Fibroblast of gingiva (primary cell): ENCODE measurements at places on chromosomes 12 and 14.

GRCh38 chr12:54053751-54054741 is at the start of gene HOXC4:
Gene HOXC4 (plus strand): TSS chr12:54053835. CDS start chr12:54053923, 88 bp downstream.
- DNase-seq = no peak

- no peak for DNase-seq
Measured at GRCh38 chr14:31060253-31060875, 34.2 kb upstream of the STRN3 start.

GRCh38 chr14:95664066-95664465 is 22.2 kb upstream of the TCL1B start:
- DNase-seq = no peak

GRCh38 chr12:84585776-84586395 is 326.7 kb downstream of the SLC6A15 start:
- no peak for DNase-seq

DNA sequence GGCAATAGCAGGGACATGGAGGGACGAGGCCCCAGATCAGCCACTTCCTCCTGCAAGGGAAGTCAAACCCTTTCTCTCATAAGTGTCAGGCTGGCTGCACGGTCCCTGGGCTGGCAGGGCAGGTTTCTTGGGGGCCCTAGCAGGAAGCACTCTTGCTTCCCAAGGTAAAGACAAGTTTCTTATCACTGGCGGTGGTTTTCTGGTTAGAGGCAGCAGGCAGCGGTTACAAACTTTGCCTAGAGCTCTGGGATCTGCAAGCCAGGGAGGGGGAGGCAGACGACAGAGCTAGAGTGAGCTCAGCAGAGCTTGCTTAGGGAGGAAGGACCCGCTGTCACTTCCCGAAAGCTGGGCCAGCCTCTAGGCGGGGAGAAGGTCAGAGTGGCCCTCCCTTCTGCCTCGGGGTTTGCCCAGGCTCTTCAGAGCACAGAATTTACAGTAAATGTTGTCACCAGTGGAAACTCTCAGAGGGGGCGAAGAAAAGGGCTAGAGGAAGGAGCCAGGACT is 20.4 kb downstream of the BATF start:
- DNase-seq = peak; percentile 72

DNA sequence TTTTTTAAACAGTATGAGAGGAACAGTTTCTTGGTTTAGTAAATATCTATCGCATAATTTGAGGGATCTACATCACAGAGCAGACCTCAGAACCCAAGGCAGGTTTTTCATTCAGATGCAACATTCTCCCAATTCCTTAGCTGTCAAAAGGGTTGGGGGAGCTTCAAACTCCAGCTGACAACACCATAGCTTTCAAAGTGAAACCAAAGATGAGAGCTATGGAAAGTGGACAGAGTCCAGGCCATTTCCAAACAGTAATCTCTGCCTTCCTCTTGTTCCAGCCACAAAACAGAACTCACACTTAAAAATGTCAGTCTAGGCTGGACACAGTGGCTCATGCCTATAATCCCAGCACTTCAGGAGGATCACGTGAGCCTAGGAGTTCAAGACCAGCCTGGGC is 87.8 kb downstream of the SPRING1 start:
- DNase-seq = no peak

DNA sequence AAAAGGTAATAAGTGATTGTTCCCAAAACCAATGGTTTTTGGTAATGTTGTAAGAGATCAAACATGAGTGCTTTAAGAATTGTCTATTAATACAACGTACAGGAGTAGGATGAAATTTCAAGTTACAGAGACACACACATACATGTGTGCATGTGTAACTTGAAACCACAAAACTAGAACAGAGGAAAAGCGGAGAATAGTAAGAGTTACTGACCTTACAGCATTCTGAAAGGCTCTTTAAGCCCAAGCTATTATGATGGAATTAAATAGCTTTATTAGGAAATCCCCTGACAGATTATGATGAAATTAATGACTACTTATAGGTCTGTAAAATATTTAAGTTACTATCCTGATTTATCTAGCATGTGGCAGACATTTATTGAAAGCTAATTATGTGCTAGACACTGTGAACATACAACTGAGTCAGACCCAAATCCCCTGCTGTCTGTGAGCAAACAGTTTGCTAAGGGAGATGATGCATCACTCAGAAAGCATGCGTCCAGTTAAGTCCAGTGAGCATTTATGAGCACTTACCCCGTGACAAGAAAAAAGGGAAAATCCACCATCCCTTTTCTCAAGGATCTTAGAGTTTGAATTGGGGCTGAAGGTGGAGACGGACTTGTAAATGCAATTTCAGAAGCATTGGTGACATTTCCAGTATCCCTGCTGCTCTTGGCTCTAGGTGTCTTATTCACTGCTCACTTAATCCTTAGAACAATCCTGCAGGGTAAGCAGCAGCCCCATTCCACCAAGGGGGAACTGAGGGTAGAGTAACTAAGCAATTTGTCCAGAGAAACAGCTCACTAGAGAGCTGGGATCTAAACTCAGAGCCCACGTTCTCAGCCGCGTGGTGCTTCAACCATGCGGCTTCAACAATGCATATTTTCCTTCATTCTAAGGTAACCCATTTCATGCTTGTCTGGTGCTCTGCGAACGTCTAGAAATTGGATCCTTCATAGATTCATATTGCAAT is 117.4 kb downstream of the EML1 start:
- DNase-seq = peak; percentile 56

DNA sequence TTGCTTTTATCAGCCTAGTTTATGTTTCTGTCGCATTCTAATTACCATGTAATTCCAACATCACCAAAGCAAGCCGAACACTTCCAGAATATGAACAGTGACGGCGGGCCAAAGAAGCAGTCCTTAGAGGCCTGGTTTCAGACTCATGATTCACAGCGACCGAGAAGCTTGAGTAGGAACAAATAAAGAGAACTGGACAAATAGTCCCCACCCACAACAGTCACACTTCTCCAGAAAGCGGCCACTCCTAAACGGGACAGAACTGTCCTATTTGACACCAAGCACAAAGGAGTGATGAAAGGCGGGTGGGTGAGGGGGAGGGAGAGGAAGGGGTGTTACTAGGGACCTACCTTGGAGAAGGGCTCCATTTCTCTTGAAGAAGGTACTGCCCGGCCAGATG is 136.4 kb downstream of the FOXN3 start:
- no peak for DNase-seq

DNA sequence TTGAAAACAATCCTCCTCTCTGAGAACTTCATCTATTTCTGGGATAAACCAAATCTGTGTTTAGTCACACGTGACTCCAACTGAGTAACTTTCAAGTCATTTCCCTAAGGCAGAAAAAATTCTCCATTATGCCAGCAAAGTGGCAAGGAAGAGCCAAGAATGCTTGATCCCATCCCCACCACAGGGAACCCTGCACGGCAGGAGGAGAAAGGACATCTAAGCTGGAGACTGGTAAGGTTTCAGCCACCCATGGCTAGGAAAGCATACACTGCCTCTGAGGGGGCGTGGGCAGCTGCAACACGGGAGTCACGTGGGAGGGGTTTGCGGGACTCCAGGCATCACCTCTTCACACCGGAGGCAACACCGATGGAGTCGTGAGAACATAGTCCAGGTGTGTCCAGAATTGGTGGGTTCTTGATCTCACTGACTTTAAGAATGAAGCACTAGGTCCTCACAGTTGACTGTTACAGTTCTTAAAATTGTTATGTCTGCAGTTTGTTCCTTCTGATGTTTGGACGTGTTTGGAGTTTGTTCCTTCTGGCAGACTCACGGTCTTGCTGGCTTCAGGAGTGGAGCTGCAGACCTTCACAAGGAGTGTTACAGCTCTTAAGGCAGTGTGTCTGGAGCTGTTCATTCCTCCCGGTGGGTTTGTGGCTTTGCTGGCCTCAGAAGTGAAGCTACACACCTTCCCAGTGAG is 2.7 kb upstream of the SIVA1 start:
- peak; percentile 61 for DNase-seq

GRCh38 chr12:18926188-18926587 is 188.3 kb downstream of the CAPZA3 start:
- DNase-seq = no peak

GRCh38 chr14:68341411-68342212 is 451.3 kb downstream of the ZFP36L1 start:
- DNase-seq = no peak

DNA sequence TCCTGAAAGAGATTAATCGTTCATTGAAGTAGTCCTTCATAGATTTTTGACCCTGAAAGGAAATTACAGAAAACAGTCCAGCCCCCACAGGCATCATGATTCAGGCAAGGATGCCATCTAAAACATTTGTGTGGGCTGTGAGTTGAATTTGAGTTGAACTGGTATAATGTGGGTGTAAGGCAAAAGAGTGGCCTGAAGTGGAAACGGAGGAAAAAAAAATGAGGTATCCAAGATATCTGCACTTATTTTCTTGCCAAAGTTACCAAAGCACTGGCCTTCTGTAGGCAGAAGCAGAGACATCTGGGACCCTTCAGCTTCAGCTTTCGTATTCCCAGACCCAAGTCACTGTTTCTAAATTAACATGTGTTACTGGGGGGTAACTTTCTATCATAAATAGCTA is 105.1 kb upstream of the DIO2 start:
- DNase-seq = no peak

- peak; percentile 71 for DNase-seq
Measured at GRCh38 chr12:98736352-98737321, 91.5 kb downstream of the APAF1 start.

GRCh38 chr12:109827566-109828550 is 5.3 kb downstream of the TRPV4 start:
- DNase-seq = no peak

DNA sequence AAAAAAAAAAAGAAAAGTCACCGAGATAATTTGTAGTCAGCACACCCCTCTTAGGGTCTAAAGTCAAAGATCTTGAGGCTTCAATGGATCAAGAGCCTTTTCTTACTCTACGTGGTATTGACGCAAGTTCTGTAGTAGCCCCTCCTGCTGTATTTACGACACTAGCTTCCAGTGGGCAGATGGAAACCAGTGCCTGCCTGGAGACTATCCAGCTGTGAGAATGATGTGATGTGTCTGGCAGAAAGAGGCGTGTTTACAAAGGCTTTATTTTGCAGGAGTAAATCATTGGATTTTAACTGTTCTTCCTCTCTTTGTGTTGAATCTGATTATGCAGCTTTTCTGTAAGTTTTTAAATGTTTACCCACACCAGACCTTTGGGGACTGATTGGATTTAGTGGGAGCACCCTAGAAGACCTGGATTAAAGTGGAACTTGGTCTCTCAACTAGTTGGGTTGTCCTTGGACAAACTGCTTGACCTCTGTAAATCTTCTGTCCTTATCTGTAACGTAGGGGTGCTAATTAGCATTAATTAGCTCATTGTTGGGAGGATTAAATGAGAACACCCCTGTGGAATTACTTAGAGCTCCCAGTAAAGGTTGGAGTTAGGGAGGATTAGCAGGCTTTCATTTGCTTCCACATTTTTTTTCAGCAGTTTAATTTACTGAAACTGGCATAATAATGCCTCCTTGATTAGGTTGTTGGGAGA is 72.4 kb downstream of the RASSF3 start:
- peak; percentile 50 for DNase-seq

- DNase-seq = no peak
Measured at GRCh38 chr12:20028033-20028432, 340.3 kb upstream of the PDE3A start.

- no peak for DNase-seq
Measured at GRCh38 chr12:105233041-105233905, 2.7 kb downstream of the APPL2 start.

GRCh38 chr12:79555028-79555925 is 135.5 kb downstream of the PAWR start:
- peak; percentile 68 for DNase-seq

DNA sequence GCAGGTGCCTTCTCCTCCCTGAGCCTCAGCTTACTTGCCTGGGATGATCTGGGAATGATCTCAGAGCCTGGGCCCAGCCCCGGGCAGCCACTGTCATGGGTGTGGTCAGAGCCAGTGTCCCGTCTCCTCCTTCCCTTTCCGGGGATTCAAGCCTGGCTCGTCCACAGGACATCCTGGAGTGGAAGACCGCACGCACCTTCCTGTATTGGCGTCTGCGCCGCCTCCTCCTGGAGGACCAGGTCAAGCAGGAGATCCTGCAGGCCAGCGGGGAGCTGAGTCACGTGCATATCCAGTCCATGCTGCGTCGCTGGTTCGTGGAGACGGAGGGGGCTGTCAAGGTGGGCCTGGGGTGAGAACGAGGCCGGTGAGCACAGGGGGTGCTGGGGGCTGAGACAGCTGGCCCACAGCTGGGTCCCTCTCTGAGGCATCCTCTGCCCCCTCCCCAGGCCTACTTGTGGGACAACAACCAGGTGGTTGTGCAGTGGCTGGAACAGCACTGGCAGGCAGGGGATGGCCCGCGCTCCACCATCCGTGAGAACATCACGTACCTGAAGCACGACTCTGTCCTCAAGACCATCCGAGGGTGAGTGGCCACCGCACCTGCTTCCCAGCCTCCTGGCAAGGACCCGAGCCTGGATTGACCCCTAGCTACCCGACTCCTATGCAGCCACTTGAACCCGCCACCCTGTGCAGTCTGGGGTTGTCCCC is 44.0 kb downstream of the FOXN4 start:
- no peak for DNase-seq

GRCh38 chr14:92998946-92999345 is 76.0 kb downstream of the CHGA start:
- DNase-seq = no peak

- peak; percentile 71 for DNase-seq
Measured at GRCh38 chr12:25495331-25496097, 57.6 kb downstream of the LMNTD1 start.

DNA sequence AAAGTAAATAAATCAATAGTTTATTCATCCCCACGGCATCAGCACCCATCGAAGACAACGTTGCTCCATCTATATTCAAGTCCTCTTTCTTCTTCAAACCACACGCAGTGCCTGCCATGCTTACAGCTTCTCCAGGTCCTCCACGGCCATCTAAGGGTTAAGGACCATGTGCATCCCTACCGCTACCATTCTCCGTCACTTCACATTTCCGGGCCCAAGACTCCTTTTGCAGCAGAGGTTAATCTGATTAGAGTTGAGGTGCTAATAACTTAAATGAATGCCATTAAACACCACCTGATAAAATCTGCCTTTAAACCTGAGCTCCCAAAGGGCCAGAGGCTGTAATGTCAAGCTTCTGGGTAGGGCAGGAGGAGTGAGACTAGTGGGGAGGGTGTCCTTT is 79.7 kb upstream of the CCND2 start:
- DNase-seq = no peak

DNA sequence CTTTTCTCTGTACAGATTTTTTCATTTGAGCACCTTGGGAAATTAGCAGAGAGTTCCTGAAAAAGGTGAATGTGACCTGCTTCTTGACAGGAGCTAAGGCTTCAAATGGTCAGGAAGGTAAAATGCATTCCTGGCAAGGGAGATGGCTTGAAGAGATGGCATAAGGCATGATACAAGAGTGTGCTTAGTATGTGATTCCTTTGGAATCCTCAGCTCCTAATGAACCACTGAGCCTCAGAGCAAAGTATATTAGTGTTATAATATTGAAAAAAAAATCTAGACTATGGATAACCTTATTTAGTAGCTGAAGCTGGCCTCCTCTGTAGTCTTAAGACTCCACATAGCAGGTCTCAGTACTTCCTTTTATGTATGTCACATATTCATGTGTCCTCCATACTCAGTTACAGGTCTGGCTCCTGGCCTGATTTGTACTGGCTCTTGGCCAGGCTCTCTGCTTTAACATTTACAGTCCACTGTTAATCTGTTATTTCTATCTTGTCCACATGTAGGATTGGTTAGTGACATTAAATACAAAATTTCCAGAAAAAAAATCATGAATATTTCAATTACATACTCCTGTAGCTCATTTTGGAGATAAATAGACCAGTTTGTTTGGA is 17.9 kb downstream of the TOGARAM1 start:
- DNase-seq = peak; percentile 21

- DNase-seq = no peak
Measured at GRCh38 chr12:99413751-99414150, 233.8 kb upstream of the GARIN6 start.

- no peak for DNase-seq
Measured at GRCh38 chr14:76501156-76501720, 125.3 kb downstream of the ESRRB start.
